ENCODE measurements at places on chromosomes 16 and 17. TPM values are rescaled to one million over a fixed set of nuclear protein-coding genes. Genes with fewer than 3 reads are reported as not detected.

SYCE1L gene
- total RNA-seq = 1.1 TPM

KRTAP4-4 gene
- total RNA-seq = not detected

ENO3 gene
- total RNA-seq = 1.0 TPM

GHDC gene
- total RNA-seq = 51.8 TPM

FSCN2 gene
- 2.7 TPM for total RNA-seq

GRCh38 chr16:369275-369865 is 968 bp downstream of the MRPL28 start:
- no peak for DNase-seq

DNA sequence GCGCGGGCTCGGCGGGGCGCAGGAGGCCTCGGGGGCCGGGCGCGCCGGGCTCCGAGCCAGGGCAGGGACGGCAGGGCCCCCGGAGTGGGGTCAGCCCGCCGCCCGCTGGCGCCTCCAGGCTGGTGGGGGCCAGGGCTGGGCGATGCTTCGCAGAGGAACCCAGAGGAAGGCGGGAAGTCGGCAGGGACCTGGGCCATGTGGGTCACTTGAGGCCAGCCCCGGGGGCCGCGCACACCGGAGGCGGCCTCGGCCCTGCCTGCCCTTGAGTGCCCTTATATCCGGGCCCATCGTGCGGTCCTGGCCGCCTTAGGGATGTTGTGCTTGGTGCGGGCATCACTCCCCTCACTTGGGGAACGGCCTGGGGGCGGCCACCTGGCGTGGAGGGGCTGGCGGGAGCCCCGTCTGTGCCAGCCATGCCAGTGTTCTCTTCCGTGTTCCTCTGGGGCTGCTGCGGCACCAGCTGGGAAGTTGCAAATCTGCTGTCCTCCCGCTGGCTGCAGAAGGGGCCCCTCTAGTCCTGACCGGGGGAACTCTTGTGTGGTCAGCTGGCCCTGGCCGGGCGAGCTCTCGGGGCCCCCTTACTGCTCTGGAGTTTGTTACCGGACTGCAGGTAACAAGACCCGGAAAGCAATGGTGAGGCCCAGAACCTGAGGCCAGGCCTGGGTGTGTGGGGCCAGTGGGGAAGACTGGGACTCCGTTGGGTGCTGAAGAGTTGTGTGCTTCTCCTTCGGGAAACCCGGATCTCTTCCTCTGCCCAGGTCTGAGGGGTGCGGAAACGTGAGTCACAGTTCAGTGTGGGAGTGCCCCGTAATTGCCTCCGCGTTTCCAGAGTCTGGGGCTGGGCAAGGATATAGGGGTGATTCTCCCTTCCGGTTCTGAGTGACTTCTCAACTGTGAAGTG is 849 bp downstream of the CAPN15 start:
- DNase-seq = peak; percentile 55

DNA sequence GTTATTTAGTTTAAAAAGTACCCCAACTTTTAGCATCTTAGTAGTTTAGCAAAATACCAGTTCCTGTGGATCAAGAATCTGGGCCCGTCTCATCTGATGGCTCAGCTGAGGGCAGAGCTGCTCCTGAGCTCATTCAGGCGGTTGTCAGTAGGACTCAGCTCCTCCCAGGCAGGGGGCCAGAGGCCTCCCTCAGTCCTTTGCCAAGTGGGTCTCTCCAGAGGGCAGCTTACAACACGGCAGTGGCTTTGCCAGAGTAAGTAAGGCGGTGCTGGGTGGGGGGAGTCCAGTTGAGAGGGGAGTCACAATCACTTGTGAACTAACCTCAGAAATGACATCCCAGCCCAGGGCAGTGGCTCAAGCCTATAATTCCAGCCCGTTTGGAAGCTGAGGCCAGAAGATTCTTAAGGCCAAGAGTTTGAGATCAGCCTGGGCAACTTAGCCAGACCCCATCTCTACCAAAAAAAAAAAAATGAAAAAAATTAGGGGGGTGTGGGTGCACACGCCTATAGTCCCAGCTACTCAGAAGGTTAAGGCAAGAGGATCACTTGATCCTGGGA is 81.5 kb upstream of the MED9 start:
- no peak for DNase-seq

DNA sequence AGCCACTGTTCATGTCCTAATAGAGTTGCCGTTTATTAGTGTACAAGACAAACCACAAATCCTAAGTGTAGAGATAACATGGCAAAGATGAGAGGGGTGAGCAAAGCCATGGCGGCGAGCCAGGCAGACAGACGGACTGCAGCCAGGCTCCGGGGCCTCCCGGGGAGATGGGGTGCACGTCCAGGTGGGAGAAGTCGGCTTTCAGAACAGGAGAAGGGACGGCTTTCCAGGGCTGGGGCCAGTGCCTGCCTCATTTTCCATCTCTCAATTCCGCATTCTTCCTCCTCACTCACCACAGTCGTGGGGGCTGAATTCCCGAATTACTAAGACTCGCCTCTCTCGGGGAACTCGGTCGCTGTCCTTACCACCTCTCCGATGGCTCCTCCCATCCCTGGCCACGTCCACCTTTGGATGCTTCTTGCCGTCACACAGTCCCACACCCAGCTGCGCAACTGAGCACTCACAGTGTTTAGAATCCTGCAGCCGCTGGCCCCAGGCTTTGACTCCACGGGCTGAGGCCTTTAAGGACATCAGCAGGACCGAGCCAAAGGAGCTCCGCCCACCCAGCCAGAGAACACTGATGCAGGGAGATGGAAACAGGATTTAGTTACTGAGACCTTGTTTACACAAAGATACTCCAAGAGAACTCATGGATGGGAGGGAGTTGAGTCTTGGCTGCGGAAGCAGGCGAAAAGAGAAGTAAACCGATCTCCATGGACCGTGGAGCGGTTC is 59.7 kb downstream of the RNF112 start:
- peak; percentile 91 for DNase-seq

DNA sequence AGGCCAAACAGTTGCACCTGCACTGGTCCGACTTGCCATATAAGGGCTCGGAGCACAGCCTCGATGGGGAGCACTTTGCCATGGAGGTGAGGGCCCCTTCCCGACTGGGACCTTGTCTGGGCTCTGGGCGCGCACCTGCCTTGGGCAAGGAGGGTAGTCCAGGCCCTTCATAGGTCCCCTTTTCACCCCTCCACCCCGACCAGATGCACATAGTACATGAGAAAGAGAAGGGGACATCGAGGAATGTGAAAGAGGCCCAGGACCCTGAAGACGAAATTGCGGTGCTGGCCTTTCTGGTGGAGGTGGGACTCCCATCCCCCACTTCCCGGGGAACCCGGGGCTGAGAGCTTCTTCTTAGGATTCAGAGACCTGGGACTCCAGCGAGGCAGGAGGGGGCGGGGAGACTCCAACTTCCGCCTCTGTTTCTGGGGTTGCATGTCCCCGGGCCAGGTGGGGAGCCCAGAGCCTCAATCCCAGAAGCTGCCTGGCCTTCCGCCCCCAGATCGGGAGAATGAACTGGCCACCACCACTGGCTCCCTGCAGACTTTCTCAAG is 7.8 kb downstream of the CA4 start:
- DNase-seq = no peak

DNA sequence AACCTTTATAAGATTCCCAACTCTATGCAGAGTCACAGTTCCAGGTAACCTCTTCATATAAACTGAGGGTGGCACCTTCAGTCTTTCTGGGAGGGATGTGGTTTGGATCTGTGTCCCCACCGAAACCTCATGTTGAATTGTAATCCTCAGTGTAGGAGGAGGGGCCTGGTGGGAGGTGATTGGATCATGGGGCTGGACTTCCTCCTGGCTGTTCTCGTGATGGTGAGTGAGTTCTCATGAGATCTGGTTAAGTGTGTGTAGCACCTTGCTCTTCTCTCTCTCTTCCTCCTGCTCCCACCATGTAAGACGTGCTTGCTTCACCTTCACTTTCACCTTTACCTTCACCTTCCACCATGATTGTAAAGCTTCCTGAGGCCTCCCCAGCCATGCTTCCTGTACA is 30.5 kb downstream of the HS3ST2 start:
- DNase-seq = no peak

GRCh38 chr17:78672005-78672404 is 94.8 kb upstream of the DNAH17 start:
- DNase-seq = no peak

DNA sequence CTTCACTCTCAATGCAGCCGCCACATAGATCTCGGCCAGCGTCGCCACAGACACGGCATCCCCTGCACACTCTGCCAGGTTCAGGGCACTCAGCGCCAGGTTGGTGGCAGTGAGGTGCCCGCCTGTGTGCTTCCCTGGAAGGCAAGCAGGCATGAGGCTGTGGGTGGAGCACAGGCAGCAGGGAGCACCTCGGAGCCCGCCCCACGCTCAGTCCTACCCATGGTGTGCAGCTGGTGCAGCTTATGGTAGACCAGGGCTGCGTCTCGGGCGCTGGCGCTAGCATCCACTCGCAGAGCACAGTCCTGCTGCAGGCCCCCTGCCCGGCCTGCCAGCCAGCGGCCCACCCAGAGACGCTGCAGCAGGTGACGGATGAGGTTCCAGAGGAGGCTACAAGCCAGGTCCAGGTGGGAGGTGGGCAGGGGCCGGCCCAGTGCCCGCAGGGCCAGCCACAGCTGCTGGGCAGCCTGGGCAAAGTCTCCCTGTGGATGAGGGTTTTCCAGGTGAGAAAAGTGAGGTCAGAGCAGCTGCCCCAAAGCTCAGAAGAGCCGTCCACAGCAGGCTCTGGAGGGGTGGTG is 20.5 kb downstream of the SREBF1 start:
- no peak for DNase-seq

GRCh38 chr16:58022601-58023371 is 2.8 kb upstream of the MMP15 start:
- no peak for DNase-seq

- DNase-seq = no peak
Observed at GRCh38 chr16:89646906-89647305, 10.6 kb downstream of the CHMP1A start.

DNA sequence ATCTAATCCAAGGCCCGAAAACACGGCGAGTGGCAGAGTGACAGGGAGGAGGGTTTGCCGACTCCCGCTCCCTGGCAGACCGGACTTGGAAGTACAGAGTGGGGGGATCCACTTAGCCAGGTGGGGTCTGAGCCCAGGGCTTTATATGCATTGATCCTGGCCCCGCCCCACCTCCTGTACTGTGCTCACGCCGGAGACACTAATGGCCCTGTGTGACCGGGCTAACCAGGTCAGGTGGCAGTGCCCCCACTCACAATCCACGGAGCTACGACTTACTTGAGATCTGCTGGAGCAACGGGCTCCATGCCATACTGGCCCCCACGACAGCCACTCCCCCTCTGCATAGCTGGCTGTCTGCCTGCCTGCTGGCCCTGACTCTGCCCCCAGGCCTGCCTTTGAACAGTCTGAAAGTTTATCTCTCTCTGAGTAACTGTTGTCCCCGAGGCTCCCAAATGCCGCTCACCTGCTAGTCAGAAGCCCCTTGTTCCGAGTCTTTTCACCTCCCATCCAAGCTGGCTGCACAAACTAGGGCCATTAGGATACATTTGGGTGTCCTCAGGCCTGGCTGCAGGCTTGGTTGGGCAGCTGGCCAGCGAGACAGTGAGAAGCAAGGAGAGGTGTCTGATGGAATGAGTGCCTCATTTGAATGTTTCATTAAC is 28.0 kb downstream of the CACNA1G start:
- DNase-seq = no peak
